NAMALWA (cell line): ENCODE measurements at places on chromosomes 3 and 15.

GRCh38 chr3:101943029-101943428 lies 93.7 kb downstream of the NFKBIZ start:
- DNase-seq = no peak

DNA sequence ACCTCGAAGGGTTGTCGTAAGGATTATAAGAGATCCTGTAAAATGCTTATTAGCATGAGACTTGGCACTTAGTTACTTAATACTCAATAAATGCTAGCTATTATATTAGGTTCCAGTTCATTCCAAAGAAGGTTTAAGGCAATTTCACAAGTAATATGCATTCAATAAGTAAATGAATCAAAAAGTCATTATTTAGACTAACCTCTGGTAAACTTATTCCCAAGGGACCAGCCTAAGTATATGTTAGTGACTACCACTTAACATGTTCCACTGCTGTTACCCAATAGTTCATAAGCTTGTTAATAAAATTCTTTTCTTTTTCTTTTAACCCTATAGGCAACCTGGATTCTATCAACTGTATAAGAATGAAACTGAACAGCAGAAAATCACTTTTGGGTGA lies 5.1 kb downstream of the PDCD10 start:
- DNase-seq = no peak

DNA sequence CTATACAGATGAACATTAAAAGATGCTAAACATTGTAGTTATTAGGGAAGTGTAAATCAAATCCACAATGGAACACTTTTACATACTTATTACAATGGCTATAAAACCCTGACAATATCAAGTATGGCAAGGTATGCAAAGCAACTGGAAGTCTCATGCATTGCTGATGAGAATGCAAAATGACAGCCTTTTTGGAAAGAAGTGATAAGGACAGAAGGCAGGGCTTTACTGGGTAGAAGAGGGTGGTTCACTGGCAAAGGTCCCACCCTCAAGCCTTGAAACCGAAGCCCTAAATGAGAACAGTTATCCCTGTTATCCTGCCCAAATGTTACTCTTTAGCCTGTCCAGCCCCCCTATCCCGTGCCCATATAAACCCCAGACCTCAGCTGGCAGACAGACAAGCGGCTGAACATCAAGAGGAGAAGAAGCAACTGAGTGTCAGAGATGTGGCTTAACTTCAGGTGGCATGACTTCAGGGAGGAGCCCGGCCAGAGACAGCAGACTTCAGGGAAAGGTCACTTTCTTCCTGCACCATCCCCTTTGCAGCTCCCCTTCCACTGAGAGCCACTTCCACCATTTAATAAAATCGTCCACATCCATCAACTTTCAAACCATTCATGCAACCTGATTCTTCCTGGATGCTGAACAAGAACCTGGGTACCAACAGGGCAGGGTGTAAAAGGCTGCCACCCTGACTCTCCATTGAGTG lies 732 bp upstream of the GCSAM start:
- DNase-seq = peak; percentile 83

DNA sequence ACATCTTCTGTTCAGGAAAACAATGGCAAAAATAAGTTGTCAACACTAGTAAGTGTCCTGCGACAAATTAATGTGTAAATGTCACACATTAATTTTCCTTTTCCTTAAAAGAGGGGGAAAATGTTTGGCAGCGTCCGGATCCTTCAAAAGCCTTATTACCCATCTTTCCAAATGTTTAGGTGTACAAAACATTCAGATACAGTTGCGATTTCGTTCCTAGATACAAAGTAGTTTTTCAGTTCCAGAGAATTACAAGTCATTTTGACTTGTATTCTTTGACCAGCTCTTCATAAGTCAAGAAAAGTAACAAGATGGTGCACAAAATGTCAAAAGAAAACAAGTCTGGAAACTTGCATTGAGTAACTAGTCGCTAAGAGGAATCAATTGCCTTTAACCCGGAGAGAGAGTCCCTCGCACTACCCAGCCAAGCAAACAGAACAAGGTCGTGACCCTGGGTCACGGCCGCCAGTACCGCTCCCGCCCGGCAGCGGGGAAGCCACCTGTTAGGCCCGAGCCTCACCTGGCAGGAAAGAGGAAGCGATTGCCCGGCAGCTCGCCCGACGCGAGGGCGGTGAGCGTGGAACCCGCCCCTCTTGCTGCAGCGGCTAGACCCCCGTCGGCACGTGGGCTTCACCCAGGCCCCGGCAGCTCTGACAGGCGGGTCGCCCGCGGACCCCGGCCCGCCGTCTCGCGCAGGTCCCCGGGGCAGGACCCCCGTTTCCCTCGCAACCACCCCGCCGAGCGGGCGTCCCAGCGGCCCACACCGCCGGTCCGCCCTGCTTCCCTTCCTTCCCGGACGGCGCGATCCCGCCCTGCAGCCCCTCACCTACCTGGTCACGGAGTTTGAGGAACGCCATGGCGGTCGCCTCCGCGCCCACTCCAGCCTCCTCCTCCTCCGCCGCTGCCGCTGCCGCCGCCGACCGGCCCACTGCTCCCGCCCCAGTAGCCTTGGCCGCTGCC lies 61.0 kb upstream of the ANKRD28 start:
- peak; percentile 87 for DNase-seq

DNA sequence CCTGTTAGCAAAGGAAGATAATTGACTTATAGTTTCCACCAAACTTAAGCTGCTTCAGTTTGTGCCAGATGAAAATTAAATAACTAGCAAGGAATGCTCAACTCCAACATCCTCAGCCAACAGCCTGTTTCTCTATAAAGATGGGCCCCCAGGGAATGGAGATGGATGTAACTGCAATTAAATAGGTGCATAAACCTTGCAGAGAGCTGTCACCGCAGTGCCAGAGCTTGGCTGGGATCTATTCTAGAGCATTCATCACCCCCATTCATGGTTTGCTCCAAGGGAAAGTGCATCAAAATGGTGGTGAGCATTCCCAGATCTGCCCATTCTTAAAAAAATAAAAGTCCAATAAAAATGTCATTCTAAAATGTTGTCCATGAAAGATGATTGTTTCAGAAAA lies 19.7 kb upstream of the RORA start:
- DNase-seq = no peak

DNA sequence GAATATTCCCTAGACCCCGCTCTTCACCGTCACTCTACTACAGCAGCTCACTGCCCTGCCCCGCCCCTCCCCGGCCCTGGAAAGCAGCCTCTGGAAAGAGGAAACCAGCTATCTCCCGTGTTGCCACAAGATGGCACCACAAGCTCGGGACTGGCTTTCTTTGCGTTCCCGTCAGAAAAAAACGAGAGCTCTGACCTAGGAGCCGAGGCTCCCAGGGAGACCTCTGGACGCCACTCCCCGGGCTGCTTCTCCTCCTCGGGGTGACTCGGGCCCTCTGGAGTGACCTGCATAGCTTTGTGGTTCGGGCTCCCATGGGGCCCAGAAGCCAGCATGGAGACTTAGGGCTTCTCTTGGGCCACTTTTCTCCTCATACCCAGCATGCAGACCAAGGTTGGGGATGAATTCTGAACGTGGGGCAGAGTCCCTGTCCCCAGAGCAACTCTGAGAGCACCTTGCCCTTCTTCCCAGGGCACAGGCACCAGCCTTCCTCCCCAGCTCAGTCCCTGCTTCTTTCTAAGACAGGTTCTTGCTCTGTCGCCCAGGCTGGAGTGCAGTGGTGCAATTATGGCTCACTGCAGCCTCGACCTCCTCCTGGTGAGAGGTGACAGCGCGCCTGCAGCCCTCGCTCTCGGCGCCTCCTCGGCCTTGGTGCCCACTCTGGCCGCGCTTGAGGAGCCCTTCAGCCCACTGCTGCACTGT lies 19.0 kb downstream of the STOML1 start:
- DNase-seq = peak; percentile 90

DNA sequence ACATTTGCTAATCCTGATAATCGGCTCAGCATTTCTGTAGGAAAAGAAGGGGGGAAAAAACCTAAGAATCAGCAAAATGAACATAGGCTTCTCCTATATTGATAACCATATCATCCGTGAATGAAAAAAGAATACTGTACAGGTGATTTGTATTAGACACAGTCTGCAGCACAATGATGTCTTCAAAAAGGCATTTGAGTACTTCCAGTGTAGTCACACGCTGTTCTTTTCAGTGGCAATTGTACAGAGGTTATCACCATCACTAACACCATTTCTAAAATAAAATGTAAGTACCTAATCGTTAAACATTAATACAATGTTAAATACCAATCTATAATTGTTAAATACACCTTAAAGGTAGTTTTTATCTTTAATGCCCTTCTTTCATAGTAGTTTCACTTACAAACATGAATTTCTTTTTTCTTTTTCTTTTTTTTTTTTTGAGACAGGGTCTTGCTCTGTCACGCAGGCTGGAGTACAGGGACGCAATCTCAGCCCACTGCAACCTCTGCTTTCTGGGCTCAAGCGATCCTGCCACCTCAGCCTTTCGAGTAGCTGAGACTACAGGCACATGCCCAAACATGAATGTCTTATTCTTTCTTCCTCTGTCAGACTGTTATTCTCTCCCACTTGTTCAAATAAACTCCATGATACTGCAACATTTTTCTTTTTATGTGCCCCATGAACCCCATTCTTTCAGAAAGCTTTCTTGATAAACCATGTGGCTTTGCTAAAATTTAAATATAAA lies 18.4 kb downstream of the GOLGB1 start:
- DNase-seq = no peak

DNA sequence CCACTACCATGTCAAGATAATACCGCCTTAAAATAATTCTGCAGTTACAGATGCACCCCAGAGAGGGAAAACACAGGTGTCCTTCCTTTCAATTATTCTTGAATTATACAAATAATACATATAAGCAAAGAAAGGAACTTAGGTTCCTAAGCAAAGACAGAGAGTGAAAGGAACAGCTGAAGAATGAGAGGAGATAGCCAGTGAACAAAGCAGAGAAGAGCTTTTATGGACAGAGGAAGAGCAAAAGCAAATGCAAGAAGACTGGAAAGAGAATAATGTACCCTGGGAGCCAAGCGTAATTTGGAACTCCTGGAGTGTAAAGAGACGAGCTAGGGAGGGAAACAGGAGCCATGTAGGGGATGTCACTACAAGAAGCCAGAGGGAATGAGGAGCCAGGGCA lies 21.7 kb downstream of the GPR176 start:
- no peak for DNase-seq

- DNase-seq = no peak
Measured at GRCh38 chr3:172607305-172608121, 84.3 kb upstream of the TNFSF10 start.

- DNase-seq = no peak
Measured at GRCh38 chr3:142502187-142502985, 54.5 kb upstream of the XRN1 start.

DNA sequence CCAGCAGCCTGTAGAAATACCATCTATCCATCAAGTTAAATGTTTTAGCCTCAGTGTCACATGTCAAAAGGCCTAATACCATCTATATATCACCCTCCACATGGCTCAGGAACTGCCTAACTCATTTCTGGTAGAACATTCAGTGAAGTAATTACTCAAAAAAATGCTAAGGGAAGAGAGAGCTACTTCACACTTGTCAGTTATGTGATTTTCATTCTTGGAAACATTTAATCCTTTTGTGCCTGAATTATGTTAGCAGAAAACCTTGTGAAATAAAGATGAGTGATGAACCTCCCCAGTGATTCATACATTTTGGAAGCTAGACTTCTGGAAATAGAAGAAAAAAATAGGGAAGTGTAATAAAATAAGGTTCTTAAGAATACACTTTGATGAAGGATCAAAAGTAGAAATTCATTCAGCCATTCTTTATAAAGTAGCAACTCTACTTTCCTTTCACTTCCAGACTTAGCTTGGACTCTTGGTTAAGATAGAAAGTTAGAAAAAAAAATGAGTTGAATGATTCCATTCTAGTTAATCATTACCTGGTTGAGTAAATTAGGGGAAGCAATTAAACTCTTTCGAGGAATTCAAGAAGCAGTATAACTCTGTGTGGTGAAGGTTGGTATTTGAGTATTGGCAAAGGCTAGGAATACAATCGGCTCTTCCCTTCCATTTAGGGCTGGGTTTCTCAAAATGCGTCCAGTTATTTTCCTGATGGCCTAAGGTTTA lies 3.6 kb downstream of the OTOL1 start:
- no peak for DNase-seq

DNA sequence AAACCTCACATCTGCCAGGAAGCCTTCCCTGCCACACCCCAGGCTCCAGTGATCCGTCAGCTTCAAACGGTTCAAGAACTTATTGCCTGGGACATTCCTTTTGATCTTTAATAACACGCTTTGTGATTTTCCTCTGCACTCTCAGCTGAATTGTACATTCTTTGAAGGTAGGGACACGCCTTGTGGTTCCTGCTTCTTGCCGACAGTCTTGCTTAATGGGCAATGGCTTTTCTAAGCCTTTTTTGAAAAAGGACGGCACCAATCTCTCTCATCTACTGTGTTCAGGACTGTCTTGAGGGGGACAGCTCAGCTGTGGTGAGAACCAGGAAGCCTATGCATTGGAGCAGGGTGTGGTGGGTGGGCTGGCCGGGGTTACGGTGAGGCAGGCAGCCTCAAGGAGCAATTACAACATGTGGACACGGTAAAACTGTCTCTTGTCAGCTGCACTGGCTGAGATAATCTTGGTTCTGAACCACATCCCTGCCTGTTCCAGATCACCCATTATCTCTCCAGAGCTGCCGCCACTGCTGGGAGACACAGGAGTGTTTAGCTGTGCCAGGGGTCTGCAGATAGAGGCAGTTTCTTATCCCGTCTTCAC lies 46.0 kb upstream of the GLCE start:
- DNase-seq = no peak

DNA sequence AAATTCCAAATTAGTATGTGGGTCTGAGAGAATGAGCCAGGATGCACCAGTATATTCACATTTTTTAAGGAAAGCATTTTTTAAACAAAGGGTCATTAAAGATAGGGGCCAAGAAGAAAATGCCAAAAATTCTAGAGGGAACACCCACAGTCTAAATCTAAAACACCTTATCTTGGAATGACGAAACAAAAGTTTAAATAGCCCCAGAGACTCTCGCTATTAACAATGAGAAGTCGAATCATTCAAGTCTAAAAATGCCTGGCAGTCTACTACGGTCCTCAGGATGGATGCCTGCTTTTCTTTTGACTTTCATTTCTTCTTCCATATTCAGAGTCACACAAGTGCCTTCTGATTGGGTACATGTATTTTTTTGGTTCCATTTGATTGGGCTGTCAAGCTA lies 66.3 kb downstream of the SSUH2 start:
- DNase-seq = no peak

GRCh38 chr3:10392244-10392643 lies 71.3 kb upstream of the SEC13 start:
- DNase-seq = no peak

DNA sequence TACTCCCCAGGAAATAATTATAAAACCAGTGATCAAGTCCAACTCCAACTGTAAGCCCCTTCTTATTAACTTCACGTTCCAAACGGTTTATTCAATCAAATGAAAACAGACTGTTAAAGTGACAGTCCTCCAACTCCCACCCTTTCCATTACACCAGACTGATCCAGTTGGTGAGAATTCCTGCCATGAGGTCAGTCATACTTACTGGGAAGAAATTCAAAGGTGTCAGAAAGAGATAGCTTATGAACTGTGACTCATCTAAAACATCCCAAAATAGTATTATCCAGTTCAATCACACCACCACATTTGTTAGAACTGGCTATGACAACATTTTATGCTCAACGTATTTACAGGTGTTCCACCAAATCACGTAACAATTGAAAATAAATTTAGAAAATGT lies 19.5 kb downstream of the SMARCC1 start:
- no peak for DNase-seq

DNA sequence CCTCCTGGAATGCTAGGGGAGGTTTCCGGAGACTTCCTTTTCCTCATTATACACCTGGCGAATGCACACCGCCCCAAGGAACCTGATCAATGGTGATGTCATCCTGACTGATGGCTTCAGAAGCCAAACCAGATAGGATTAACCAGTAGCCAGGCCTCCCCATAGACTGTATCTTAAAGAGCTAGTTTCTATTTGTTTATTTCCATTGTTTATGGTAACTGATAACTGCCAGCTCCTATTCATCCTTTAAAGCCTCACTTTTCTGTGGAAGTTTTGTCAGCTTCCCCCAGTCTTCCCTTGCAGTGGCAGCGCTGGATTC lies at the start of gene MKRN2OS:
Gene MKRN2OS (minus strand): TSS at position 27 of the 319 bp plus-strand sequence. CDS start 35 bp downstream, outside the sequence.
- DNase-seq = no peak
